Stimulated activated CD8-positive, alpha-beta memory T cell treated with anti-CD3 and anti-CD28 coated beads, Interleukin-15, amount 100 ng/mL, for 24 hours (primary cell): ENCODE measurements at places on chromosomes 4 and X.

- DNase-seq = no peak
These were observed 552.7 kb upstream of the TENM3 start for GRCh38 chr4:181690498-181690897.

- DNase-seq = no peak
These were observed 21.4 kb upstream of the PJA1 start for GRCh38 chrX:69186651-69187050.

GRCh38 chr4:62344915-62345314, 1144.8 kb downstream of the ADGRL3 start:
- no peak for DNase-seq

- DNase-seq = no peak
These were observed 72.2 kb downstream of the BLTP1 start for GRCh38 chr4:122224348-122224747.

- DNase-seq = no peak
These were observed 221.9 kb downstream of the LHFPL1 start for GRCh38 chrX:112457788-112458187.

- DNase-seq = no peak
These were observed 142.9 kb downstream of the DCHS2 start for GRCh38 chr4:154348657-154349056.

DNA sequence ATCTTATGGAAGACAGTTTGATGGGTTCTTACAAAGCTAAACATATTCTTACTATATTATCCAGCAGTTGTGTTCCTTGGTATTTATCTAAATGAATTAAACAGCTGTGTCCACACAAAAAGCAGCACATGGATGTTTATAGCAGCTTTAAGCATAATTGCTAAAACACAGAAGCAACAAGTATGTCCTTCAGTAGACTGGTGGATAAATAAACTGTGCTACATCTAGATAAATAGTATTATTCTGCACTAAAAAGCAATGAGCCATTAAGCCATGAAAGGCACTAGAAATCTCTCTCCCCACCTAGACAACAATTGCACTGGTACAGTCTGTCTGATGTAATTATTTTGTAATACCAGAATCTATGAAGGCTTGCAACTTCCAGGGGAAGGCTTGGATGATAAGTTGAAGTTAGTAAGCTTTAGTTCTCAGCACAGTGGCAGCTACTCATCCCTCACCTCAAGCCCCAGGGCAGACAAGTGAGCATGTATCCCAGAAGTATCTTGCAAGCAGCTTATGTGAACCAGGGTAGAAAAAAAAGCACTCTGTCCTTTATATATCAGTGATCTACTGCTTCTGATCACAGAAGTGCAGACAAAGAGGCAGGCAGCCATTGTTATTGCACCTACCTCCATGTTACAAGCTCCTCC, 36.9 kb downstream of the WDR17 start:
- DNase-seq = no peak

- DNase-seq = no peak
These were observed 183.8 kb downstream of the FBXO8 start for GRCh38 chr4:174099712-174100111.

- DNase-seq = no peak
These were observed 1.7 kb downstream of the SLC9B2 start for GRCh38 chr4:103074744-103075434.

- DNase-seq = no peak
These were observed 1.1 kb upstream of the ARMCX4 start for GRCh38 chrX:101484135-101484534.

DNA sequence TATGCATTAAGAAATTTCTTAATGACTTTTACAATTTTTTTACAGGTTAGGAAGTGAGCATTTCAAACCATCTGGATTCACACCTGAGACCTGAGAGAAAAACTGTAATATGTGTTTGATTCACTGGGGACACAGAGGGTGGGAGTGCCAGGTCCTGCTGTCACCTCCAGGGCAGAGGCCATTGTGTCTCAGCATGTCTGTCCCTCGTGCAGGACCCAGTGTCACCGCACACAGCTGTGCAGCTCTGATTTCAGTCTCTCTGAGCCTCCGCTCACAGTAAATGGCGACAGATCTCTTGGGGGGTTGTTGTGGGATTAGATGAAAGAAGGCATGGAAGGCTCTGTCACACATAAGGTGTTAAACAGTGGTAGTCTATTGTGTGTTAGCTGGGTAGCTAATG, 23.0 kb upstream of the CLDN24 start:
- DNase-seq = no peak

DNA sequence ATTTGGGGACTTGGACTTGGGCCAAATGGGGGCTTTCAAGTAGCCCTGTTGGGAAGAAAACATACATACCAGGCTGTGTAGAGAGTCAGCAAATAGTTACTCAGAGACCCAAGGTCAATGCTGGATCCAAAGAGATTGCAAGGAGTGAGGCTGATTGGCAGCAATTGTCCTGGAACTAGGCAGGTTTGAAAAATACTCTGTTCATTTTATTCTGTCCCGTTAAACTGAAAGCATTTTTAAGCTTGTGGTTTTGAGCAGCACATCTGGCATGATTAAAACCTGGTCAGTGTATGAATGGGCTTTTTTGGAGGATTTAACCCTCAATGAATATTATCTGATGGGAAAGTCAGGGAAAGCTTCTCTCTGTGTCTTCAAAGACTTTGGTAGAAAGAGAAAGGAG, 294.3 kb upstream of the BOD1L1 start:
- no peak for DNase-seq

- no peak for DNase-seq
These were observed 369.9 kb upstream of the NR3C2 start for GRCh38 chr4:148812101-148812500.

DNA sequence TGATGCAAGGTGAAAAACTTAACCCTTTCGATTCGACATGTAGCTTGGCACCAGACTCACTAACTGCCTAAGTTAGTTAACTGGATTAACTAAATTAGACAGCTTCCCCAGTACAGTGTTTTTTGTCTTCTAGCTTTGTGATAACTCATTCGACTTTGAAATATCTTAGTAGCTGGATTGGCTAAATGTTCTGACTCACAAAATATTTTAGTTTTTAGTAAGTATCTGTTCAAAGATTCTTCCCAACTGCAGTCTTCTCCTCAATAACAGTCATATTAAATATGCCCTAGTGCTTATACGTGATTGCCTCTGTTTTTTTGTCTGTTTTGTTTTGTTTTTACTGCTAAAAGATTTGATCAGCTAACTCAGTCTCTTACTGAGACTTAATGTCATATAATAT, 102.9 kb downstream of the KCNIP4 start:
- no peak for DNase-seq

DNA sequence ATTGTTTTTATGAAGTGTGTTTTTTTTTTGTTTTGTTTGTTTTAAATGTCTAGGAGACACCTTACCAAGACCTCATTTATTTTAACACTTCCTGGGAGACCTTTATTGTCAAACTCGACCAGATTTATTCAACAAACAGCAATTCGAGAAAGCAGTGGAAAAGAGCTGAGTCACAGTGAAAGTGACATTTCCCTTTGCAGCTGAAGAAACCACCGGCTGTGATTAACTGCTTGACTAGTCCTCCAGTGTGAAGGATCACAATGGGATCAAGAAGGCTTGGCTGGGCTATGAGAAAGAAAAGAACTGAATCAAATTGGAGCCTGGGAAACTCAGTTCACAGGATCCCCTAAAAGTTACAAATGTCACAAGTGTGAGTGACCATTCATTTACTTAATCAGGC, 11.9 kb upstream of the ADH7 start:
- DNase-seq = no peak

GRCh38 chrX:2954541-2954940, 25.4 kb upstream of the ARSD start:
- no peak for DNase-seq
